ENCODE measurements at places on chromosomes 1 and 21.

DNA sequence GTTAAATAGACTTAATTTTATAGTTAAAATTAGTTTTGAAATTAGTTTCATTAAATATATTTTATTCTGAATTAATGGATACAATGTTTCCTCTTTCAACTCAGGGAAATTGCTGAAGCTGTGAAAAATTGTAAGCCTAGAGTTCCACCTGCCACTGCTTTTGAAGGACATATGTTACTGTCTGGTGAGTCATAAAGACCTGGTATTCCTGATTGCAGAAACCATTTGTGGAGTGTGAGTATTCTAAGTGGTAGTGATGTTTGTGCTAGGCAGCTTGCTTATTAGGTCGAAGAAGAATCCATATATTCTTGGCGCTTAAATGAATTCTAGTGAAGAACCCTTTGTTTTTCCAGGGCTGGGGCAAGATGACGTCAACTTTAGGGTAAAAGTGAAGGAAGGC, 34.0 kb downstream of the MTR start:
- DNase-seq = no peak

- no peak for DNase-seq
Measured at GRCh38 chr1:160144921-160145320, 6.5 kb upstream of the ATP1A4 start.

GRCh38 chr1:208717525-208717924, 473.3 kb upstream of the PLXNA2 start:
- no peak for DNase-seq

DNA sequence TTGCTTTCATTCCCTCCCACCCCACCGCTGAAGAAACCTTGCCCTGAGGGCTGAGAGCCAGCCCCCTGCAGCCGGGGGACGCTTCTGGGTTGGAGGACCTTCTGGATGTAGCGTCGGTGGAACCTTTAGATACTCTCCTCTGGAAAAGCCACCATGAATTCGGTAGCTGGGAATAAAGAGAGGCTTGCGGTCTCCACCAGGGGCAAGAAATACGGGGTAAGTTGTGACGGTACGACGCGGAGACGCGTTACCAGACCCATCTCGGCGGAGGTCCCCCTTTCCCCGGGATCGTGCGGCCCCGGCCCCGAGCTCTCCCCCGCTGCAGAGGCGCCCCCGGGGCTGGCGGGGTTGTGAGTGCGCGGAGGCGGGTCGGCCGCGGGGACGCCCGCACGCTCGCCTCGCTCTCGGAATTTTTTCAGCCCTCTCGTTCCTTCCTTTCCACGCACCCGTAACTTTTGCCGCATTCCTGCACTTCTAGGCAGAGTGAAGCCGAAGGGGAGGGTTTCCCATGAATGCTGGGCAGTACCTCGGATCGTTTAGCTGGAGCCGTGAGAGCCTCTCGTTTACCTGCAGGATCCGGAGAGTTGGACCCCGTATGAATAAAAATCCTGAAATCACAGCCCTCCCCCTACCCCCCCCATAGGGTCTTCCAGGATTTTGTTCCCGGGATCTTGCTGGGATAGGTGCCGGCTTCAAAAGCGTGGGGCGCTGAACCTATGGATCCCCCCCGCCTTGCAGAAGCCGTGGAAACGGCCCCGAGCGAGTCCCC, 671 bp downstream of the KIF26B start:
- DNase-seq = no peak

GRCh38 chr1:234539666-234540403, 60.9 kb upstream of the TARBP1 start:
- DNase-seq = no peak

GRCh38 chr1:5843521-5844096, 148.6 kb downstream of the NPHP4 start:
- no peak for DNase-seq

- DNase-seq = no peak
Measured at GRCh38 chr21:46156378-46156645, 933 bp upstream of the FTCD start.

- DNase-seq = no peak
Measured at GRCh38 chr1:28021064-28021463, 61.3 kb downstream of the XKR8 start.

DNA sequence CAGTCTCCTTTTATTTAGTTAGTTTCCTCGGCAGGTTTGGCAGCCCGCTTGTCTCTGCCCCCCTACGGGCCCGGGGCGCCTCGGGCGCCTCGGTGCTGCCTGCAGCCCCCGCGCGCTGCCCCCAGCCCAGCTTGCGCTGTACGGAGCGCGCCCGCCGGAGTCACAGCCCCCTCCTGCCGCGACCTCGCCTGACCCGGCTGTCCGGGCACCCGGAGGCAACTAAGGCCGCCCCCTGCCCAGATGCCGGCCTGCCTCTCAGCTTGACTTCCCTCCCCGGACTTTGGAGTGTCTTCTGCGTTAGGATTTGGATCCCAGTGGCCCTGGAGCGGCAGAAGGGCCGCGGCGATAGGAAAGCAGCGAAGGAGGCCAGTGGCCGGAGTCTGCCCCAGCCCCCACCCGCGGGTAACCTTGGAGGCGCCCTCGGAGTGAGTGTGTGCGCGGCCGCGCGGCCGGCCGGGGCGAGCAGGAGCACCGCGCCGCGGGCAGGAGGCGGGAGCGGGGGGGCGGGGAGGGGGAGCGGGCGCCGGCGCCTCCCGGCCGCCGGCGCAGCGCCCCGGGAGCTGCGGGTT, 7.6 kb downstream of the CDKN2C start:
- no peak for DNase-seq

DNA sequence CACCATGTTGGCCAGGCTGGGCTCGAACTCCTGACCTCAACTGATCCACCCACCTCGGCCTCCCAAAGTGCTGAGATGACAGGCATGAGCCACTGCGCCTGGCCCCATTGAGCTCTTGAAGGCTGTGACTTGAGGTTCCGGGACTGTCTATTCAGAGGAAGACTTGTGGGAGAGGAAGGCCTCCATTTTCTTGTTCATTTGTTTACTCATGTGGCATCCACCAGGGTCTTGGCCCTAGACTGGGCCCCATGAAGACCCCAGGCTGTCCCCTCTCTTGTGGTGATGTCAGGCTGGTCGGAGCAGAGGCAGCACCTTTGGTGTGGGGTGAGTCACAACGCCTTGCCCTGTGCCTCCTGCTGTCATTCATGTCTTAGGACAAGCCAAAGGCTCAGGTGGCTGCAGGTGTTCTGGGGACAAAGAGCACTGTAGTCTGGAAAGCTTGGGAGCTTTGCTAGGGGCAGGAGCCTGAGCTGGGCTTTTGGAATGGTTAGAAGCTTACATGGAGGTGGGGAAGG, 224.6 kb upstream of the C1orf174 start:
- no peak for DNase-seq

DNA sequence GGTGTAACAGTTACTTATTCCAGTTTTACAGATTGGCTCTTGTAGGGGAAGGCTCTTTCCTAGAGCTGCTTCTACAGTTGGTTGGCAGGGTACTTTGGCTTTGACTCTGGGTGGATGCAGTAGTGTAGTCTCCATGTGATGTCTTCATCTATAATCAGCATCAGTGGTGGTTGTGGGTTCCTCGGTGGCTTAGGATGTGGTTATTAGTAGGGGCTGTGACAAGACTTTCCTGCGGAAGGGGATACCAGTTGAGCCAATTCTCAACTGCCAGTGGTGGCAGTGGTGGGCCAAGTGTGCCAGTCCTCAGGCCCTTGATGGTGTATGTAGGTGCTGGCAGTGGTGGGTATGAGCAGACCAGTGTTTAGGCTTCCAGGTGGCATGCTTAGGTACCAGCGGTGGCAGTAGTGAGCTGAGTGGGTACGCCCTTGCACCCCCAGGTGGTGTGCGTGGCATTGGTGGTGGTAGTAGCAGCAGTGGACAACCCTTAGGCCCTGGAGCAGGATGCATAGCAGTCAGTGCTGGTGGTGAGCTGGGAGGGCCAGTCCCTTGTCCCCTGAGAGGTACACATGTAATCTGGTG, 27.2 kb upstream of the KLF18 start:
- no peak for DNase-seq

DNA sequence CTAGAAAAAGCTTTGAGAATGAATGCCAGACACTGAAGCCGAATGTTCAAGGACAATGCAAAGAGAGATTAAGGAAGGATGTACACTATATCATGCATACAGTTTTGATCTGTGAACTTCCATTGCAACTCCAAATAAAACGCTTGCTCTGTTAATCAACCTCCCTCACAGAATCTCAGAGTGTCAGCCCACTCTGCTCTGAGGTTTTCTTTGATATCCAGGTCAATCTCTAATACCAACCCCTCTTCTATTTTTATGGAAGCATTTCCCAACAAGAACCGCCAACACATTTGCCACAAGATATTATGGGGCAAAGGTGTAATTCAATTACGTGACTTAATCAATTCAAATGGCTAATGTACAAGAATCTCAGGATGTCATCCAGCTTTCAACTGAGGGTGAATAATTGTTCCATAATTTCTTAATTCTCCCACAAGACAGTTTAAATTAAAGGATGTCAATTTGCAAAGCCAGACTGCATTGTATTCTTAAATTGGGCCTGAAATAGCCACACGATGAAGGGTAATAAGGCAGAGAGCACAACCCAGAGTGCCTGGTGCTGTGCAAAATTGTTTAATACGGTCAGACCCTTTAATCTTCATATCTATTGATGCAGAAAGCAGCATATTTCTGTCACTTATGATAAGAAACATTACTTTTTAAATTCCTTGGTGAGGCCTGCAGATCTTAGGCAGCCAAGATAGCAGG, 459.2 kb upstream of the DAB1 start:
- no peak for DNase-seq
